Caki2 (cell line): ENCODE measurements at places on chromosomes 2 and 18.

DNA sequence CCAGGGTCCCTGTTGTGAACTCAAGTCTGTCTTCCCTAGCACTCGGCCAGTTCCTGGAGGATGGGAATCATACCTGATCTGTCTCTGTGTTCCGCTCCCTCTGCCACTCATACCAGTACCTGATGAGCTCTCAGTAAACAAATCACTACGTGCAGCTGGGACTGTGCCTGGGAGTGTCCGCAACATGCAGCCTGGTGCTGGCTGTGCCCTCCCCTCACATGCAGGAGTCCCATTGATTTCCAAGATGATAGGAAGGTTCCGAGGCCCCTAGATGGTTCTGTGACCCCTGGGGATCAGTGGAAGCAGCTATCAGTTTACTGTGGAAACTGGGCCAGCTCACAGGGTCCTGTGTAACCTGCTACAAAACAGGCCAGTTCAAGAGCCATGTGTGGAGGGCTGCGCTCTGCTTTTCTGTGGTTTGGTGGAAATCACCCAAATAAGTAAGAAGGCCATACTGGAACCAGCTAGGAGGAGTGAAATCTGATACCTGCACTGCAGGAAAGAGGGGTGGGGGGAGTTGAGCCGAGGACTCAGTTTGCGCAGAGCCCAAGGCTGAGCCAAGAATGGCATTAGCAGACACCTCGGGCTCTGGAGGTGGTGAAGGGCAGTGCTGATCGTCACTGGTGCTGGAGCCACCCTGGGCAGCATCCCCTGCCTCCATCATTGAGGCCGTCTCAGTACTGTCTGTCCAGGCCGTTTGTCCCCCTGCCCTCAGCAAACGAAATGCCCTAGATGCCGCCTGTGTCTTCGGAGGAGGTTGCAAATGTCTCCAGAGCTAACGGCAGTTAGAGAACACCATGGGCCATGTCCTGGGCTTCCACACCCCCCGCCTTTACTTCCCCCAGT, 93.3 kb downstream of the KLHL29 start:
- no peak for DNase-seq

DNA sequence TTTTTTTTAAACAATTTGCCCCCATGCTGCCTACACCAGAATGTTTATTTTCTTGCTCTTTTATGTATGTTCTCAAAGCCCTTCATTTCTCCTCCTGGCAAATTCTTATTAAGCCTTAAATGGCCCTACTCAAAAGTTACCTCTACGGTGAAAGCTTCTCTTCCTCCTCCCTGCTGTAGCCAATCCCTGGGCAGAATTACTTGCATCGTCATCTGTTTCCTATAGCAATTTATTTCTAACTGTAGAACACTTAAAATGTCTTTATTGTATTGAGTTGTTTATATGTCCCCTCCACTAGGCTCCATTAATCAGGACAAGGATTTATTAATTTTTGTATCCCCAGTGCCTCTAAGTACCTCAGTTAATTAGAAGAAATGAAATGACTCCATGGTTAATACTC, 2.5 kb upstream of the RAD51AP2 start:
- DNase-seq: no peak

- no peak for DNase-seq
Measured at GRCh38 chr18:36905571-36905970, 76.6 kb downstream of the KIAA1328 start.

DNA sequence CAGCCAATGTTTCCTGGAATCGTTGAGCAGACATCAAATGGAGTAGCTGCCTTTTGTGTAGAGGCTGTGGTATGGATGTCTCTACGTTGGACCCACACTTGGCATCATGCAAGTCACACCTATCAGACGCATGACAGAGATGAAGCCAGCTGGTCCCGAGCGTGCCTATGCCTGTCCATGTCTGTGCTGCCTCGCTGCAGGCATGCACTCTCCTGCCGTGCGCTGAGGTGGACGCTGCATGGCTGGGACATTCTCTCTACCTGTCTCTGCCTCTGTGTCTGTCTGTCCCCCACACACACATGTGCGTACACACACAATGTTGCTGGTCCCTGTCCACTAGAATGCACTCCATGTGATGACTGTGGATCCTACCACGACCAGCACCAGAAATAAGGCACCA, 514.2 kb upstream of the MYT1L start:
- no peak for DNase-seq

DNA sequence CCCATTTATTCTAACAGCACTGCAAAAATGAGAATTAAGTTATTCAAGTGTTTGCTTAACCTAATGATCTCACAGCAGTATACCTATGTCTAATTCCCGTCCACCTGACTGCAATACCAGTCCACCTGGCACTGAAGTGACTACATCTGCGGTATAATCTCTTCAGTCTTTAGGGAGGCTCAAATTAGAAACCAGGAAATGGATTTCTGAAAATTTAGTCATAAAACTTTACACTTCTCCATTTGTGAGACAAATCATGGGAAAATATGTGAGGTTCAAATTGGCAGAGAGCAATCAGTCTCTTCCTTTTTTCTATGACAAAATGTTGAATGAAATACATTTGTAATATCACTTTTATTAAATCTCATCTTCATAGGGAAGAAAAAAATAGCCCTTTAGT, 33.0 kb downstream of the FTCDNL1 start:
- DNase-seq: no peak
